GM04503 (cell line): ENCODE measurements at places on chromosomes 2 and 18.
A peak's percentile ranks its signal among the peaks of the same experiment; 100 is the strongest.

GRCh38 chr2:43798300-43798699, 24.5 kb downstream of the DYNC2LI1 start:
- no peak for DNase-seq

DNA sequence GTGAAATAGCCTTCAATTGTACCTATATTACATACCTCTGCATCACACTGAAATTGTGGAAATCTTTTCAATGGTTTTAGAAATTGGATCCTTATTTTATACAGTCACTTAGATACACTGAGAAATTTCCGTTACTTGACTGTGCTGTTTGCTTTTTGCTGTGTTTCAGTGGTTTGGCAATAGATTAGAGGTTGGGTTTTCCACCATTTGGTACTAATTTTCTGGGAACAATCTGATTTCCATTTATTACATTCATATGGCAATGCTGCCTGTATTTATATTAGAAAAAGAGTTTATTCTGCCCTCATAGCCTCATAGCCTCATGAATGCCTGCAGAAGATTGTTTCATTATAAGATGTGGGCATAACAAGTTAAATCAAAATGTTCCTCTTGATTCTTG, 285.0 kb downstream of the GULP1 start:
- DNase-seq = peak; percentile 36

- no peak for DNase-seq
Observed at GRCh38 chr2:66030553-66030952, 404.4 kb upstream of the MEIS1 start.

DNA sequence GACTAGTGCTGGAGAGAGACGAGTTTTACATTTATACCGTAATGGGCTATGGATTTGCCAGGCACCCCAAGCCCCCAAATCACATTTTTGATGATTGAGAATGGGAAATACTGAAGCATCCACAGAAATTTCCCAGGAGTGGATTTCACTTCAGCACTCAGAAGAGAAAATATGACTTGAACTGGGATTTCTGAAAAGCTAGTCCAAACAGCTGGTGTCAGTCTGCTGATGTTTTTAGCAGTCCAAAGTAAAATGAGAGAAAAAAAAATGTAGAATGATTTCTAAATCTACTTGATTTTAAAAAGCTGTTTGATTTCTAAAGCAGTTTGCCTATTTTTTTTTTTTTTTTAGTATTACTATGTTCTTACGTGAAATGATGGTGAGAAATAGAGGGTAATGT, 105.0 kb downstream of the PLEKHM3 start:
- DNase-seq = no peak

DNA sequence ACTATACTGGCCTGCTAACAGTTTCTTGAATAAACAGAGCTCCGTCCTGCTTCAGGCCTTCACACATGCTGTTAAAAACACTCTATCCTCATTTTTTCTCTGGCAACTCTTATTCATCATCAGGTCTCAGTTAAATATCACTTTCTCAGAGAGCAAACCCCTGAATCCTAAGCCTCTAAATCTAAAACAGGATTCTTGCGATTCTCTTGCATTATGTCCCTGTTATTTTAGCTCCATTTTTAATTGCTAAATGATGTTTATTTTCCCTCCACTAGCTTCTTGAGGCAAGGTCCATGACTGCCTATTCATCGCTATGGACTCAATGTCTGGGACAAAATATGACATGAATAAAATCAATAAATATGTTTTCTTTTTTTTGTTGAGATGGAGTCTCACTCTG, 190.7 kb upstream of the SMAD7 start:
- DNase-seq = no peak

DNA sequence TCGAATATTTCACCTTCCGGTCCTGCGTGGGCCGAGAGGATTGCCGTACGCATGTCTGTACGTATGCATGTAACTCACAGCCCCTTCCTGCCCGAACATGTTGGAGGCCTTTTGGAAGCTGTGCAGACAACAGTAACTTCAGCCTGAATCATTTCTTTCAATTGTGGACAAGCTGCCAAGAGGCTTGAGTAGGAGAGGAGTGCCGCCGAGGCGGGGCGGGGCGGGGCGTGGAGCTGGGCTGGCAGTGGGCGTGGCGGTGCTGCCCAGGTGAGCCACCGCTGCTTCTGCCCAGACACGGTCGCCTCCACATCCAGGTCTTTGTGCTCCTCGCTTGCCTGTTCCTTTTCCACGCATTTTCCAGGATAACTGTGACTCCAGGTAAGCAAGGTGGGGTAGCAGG, at the start of gene SERPINB5:
Gene SERPINB5, plus strand, starts transcription at position 291 of the 400 bp plus-strand sequence. CDS start 7,471 bp downstream, outside the sequence.
- no peak for DNase-seq

- no peak for DNase-seq
Observed at GRCh38 chr2:48541666-48542389, 11.9 kb downstream of the STON1 start.

- DNase-seq = no peak
Observed at GRCh38 chr2:235951982-235952381, 216.2 kb downstream of the GBX2 start.

- DNase-seq = no peak
Observed at GRCh38 chr18:75574187-75574586, 146.7 kb upstream of the SMIM21 start.
